H1 (cell line): ENCODE measurements at places on chromosomes 7 and 10. TPM values are rescaled to one million over a fixed set of nuclear protein-coding genes. Genes with fewer than 3 reads are reported as not detected.

The LIPM gene
- not detected in 2 replicates for total RNA-seq

The MMRN2 gene
- total RNA-seq, result 0.96 and 1.2 TPM in 2 replicates

The PPP3CB gene
- 32.3 and 36.3 TPM in 2 replicates for total RNA-seq

The PNLIPRP3 gene
- not detected in 2 replicates for total RNA-seq

The CPN1 gene
- 0.15 TPM in 1 of 2 replicates, not detected in the other for total RNA-seq

The CCDC6 gene
- 74.4 and 74.8 TPM in 2 replicates for total RNA-seq

The GNB2 gene
- total RNA-seq, result 157 and 160 TPM in 2 replicates

The ST8SIA6 gene
- total RNA-seq, result 1.1 and 1.3 TPM in 2 replicates

The GTF2IRD2 gene
- total RNA-seq, result 4.3 and 4.5 TPM in 2 replicates

The CTAGE4 gene
- total RNA-seq, result 9.8 and 10.3 TPM in 2 replicates

The STEAP2 gene
- 17.4 and 18.4 TPM in 2 replicates for total RNA-seq

The MRC1 gene
- 0.06 and 0.11 TPM in 2 replicates for total RNA-seq

The ERVW-1 gene
- not detected in 2 replicates for total RNA-seq

The LRRD1 gene
- total RNA-seq, result not detected in 2 replicates

The VWDE gene
- total RNA-seq, result 18.9 and 21.2 TPM in 2 replicates

The TMEM140 gene
- total RNA-seq, result not detected in 2 replicates

The ENTPD1 gene
- 2.2 and 2.9 TPM in 2 replicates for total RNA-seq

The TMEM60 gene
- 22.1 and 23.3 TPM in 2 replicates for total RNA-seq

The PIK3CG gene
- not detected in 2 replicates for total RNA-seq

The DRGX gene
- total RNA-seq, result not detected in 2 replicates

The HHEX gene
- total RNA-seq, result 1.5 and 1.7 TPM in 2 replicates

The PAX4 gene
- total RNA-seq, result not detected in 2 replicates

The MMD2 gene
- total RNA-seq, result not detected in 2 replicates

The ADRA2A gene
- total RNA-seq, result 5.9 and 7.3 TPM in 2 replicates

The PLEKHS1 gene
- not detected in 2 replicates for total RNA-seq

The PPP1R9A gene
- 15.5 and 20.3 TPM in 2 replicates for total RNA-seq

The ANKRD30A gene
- total RNA-seq, result not detected in 2 replicates

The MLXIPL gene
- total RNA-seq, result 8.6 and 9.4 TPM in 2 replicates

The ALKBH4 gene
- 16.6 and 17.7 TPM in 2 replicates for total RNA-seq

The AKR1B1 gene
- 189 and 195 TPM in 2 replicates for total RNA-seq

The POLR2J2 gene
- total RNA-seq, result 7.7 and 7.9 TPM in 2 replicates

The CALML5 gene
- total RNA-seq, result 0.38 TPM in 1 of 2 replicates, not detected in the other

The MKI67 gene
- total RNA-seq, result 83.3 and 85.1 TPM in 2 replicates

The SPDYE2 gene
- not detected in 2 replicates for total RNA-seq

The MMP21 gene
- not detected in 2 replicates for total RNA-seq

The AKR1C2 gene
- total RNA-seq, result 1.0 and 1.2 TPM in 2 replicates

The ZNF789 gene
- total RNA-seq, result 9.9 and 11.4 TPM in 2 replicates

The ASB10 gene
- total RNA-seq, result not detected in 2 replicates

The INHBA gene
- total RNA-seq, result 2.7 and 2.8 TPM in 2 replicates

The TRUB1 gene
- total RNA-seq, result 21.2 and 22.2 TPM in 2 replicates

The SFTPA1 gene
- total RNA-seq, result not detected in 2 replicates

The C10orf67 gene
- total RNA-seq, result 0.11 TPM in 1 of 2 replicates, not detected in the other

The ZNF511 gene
- total RNA-seq, result 64.5 and 71.7 TPM in 2 replicates

The KIAA1549 gene
- total RNA-seq, result 17.3 and 17.6 TPM in 2 replicates

The USP54 gene
- 56.6 and 65.6 TPM in 2 replicates for total RNA-seq

The CYP2C8 gene
- total RNA-seq, result 0.32 TPM in 1 of 2 replicates, not detected in the other

The TAS2R39 gene
- total RNA-seq, result not detected in 2 replicates

The ZNF117 gene
- 10.2 and 13.0 TPM in 2 replicates for total RNA-seq

The RPP30 gene
- 76.7 and 79.7 TPM in 2 replicates for total RNA-seq

The LOXL4 gene
- total RNA-seq, result 0.13 and 0.42 TPM in 2 replicates

The LRGUK gene
- 2.4 and 3.6 TPM in 2 replicates for total RNA-seq

The ACTR3C gene
- total RNA-seq, result 0.84 TPM in 1 of 2 replicates, not detected in the other

The FAM20C gene
- 34.7 and 34.8 TPM in 2 replicates for total RNA-seq

The MPP7 gene
- 9.3 and 9.8 TPM in 2 replicates for total RNA-seq

The DLG5 gene
- 71.4 and 71.8 TPM in 2 replicates for total RNA-seq

The PKD2L1 gene
- 0.17 and 0.20 TPM in 2 replicates for total RNA-seq
